Heart right ventricle (tissue), 16 donors: ENCODE measurements at places on chromosomes 6 and 20. TPM values are rescaled to one million over a fixed set of nuclear protein-coding genes. Genes with fewer than 3 reads are reported as not detected.

- no peak for DNase-seq
- peaks cover 9% of the 10 kb centered on the region for H3K4me1 ChIP-seq
- H3K4me3 ChIP-seq = no peak overlapping the region
- peaks cover 7% of the 10 kb centered on the region for H3K36me3 ChIP-seq
- no peak overlapping the region for H3K27ac ChIP-seq
- no peaks in the 10 kb centered on the region for H3K27me3 ChIP-seq
Observed at GRCh38 chr6:116266803-116267202, 12.9 kb downstream of the TSPYL1 start.

DNA sequence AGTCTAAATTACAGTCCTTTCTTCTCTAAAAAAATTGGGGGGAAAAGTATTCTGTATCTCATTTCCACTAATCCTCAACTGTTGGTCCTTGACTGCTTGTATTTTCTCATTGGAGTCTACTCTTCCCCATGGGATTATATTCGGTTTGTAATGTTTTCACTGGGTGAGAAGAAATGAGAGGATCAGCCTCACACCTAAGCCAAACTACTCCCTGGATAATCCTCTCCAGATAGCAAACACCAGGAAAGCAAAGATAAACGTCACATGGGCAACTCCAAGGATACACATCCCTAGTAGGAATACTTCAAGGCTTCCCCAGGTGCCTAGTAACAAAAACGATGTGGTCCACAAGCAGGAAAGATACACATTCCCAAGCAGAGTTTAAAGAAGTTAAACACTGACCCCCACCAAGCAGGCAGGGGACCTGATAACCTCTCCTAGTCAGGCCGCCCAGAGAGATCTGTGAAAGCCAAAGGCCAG, 53.9 kb upstream of the SOX4 start:
- H3K36me3 ChIP-seq = no peaks in the 10 kb centered on the region
- no peaks in the 10 kb centered on the region for H3K4me1 ChIP-seq
- no peak overlapping the region for H3K4me3 ChIP-seq
- no peak for DNase-seq
- H3K27me3 ChIP-seq = no peaks in the 10 kb centered on the region

DNA sequence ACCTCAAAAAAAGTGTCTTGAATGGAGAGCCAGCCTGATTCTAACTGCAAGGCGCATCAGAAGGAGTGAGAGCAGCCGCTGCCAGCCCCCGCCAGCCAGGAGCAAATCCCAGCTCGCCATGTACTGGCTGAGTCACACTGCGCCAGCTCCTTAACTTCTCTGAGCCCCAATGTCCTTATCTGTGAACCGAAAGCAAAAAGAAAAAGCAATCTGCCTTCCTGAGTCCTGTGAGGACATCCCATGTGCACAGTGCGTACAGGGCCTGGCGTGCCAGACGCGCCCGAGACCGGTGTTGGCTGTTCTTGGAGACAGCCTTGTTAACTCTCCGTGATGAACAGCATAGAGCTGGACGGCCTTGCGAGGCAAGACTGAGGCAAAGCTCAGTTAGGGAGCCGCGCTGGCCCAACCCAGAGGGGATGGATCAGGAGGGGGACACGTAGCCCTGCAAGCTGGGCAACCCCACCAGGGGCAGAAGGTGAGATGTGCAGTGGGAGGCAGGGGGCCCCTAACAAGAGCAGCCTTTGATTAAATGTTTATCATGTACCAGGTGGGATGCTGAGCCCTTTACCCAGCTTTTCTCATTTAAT, 122.7 kb downstream of the AGPAT4 start:
- H3K36me3 ChIP-seq = peaks cover 53% of the 10 kb centered on the region
- no peaks in the 10 kb centered on the region for H3K4me1 ChIP-seq
- H3K27me3 ChIP-seq = no peaks in the 10 kb centered on the region

DNA sequence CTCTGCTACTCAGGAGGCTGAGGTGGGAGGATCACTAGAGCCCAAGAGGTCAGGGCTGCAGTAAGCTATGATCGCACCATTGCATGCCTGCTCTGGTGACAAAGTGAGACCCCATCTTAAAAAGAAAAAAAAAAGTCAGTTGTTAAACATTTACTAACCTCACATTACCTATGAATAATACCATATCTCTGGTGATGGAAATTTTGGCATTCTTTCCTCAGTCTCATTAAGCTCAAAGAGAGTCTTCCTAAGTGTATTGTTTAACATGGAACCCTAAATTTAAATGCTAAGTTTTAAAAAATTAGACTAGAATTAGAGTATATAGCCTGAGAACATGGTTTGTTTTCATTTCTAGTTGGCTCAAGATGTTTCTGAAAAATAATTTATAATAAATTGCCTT, 11.3 kb upstream of the BFSP1 start:
- H3K36me3 ChIP-seq = no peaks in the 10 kb centered on the region
- peaks cover 4% of the 10 kb centered on the region for H3K4me1 ChIP-seq
- no peak overlapping the region for H3K27ac ChIP-seq

DNA sequence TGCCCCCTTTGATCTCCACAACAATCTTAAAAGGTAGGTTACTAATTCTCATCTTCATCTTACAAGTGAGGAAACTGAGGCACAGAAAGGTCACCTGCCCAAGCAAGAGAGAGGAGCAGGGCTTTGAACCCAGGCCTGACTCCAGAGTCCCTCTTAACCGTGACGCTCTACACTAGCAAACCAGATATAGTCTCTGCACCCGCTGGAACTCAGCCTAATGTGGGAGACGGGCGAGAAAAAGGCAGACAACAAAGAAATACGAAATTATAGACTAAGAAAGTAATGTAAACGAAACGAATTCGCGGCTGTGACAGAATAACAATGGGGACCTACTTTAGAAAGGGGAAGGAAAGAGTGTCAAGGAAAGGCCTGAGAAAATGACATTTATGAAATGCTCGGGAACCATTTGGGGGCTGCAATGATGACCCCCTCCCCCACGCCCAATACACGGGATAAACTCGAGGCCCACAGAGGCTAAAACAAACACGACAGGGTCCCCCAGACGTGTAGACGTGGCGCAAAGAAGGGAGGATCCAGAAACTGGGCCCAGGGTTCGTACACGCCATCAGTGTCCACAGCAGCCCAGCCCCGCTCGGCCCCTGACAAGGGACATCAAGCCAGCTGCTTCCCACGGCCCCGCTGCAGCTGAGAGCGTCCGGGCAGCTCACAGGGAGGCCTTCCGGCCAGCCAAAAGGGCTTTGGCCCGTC, 637 bp downstream of the TRPC4AP start:
- H3K27ac ChIP-seq = peak overlapping the region; percentile 96
- no peaks in the 10 kb centered on the region for H3K36me3 ChIP-seq
- H3K4me3 ChIP-seq = peak overlapping the region; percentile 96
- H3K4me1 ChIP-seq = peaks cover 45% of the 10 kb centered on the region
- no peak for DNase-seq

DNA sequence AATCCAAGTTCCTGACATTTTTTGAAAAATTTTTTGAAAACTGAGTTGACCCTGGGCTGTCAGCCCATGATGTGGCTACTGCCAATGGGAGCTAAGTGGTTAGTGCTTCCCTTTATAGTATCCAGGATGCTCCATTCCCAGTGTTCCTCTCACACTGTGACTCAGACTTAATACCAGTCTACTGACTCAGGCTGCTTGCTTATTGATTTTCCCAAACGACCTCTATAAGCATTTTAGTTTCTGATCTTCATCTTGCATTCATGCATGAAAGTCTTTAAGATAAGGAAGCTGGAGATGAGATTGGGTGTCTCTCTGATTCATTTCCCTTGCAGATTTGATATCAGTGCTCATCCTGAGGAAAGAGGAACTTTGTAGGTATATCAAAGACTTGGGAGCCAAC, 560.0 kb downstream of the TBC1D32 start:
- H3K36me3 ChIP-seq = no peaks in the 10 kb centered on the region
- DNase-seq = no peak
- no peak overlapping the region for H3K27ac ChIP-seq
- H3K4me1 ChIP-seq = no peaks in the 10 kb centered on the region
- H3K4me3 ChIP-seq = no peak overlapping the region

- H3K27me3 ChIP-seq = no peaks in the 10 kb centered on the region
- no peaks in the 10 kb centered on the region for H3K4me1 ChIP-seq
- no peak for DNase-seq
Observed at GRCh38 chr6:148082696-148083095, 259.9 kb upstream of the SASH1 start.

DNA sequence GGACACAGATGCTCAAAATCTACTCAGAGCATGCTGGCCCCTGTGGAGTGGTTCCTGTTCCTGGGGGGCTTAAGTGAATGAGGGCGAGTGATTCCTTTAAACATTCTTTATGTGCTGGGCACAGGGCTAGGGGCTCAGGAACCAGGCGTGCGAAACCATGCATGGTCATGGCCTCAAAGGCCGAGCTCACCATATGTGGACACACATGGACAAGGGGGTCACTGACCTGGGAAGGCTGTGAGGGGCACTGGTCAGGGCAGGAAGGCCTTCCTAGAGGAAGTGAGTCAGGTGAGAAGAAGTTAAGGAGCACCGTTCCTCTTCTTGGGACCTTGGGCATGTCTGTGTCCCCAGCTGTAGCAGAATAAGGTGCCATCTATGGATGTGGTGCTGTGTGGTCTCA, 74.6 kb upstream of the BHLHE23 start:
- H3K36me3 ChIP-seq = no peaks in the 10 kb centered on the region
- H3K27me3 ChIP-seq = peaks cover 42% of the 10 kb centered on the region
- H3K27ac ChIP-seq = no peak overlapping the region
- no peaks in the 10 kb centered on the region for H3K4me1 ChIP-seq

- peaks cover 12% of the 10 kb centered on the region for H3K36me3 ChIP-seq
- no peak overlapping the region for H3K4me3 ChIP-seq
- no peak for DNase-seq
- no peak overlapping the region for H3K27ac ChIP-seq
- H3K4me1 ChIP-seq = peaks cover 3% of the 10 kb centered on the region
Observed at GRCh38 chr20:63962426-63963347, 6.5 kb upstream of the UCKL1 start.

DNA sequence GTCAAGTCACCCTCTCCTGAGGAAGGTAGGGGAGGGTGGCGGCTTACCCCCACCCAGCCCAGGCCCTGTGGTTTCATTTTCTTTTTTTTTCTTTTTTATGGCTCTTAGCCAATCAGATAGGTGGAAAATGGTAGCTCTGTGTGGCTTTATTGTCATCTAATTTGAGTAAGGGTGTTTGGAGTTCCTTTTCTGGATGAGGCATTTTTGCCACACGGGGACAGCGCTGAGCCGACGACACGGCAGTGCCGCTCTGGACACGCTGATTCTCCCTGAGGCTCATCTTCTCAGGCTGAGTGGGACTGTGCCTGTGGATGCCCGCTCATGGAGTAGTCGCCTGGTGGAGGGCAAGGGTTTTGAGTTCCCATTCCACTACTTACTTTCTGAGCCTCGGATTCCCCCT, 37.6 kb upstream of the ANGPT4 start:
- H3K4me3 ChIP-seq = no peak overlapping the region
- no peaks in the 10 kb centered on the region for H3K36me3 ChIP-seq
- H3K4me1 ChIP-seq = no peaks in the 10 kb centered on the region
- H3K27ac ChIP-seq = no peak overlapping the region
- DNase-seq = no peak

- H3K4me1 ChIP-seq = no peaks in the 10 kb centered on the region
- no peaks in the 10 kb centered on the region for H3K27me3 ChIP-seq
- H3K4me3 ChIP-seq = no peak overlapping the region
- no peak for DNase-seq
- no peaks in the 10 kb centered on the region for H3K36me3 ChIP-seq
Observed at GRCh38 chr6:105034470-105034869, 77.6 kb downstream of the LIN28B start.

GRCh38 chr6:148455674-148456558, 113.3 kb downstream of the SASH1 start:
- H3K36me3 ChIP-seq = no peaks in the 10 kb centered on the region
- DNase-seq = no peak
- no peak overlapping the region for H3K27ac ChIP-seq
- no peaks in the 10 kb centered on the region for H3K27me3 ChIP-seq
- peaks cover 8% of the 10 kb centered on the region for H3K4me1 ChIP-seq

GRCh38 chr20:39155971-39156370, 193.8 kb downstream of the DHX35 start:
- no peaks in the 10 kb centered on the region for H3K27me3 ChIP-seq
- H3K27ac ChIP-seq = no peak overlapping the region
- H3K4me3 ChIP-seq = no peak overlapping the region
- no peaks in the 10 kb centered on the region for H3K4me1 ChIP-seq
- no peaks in the 10 kb centered on the region for H3K36me3 ChIP-seq

DNA sequence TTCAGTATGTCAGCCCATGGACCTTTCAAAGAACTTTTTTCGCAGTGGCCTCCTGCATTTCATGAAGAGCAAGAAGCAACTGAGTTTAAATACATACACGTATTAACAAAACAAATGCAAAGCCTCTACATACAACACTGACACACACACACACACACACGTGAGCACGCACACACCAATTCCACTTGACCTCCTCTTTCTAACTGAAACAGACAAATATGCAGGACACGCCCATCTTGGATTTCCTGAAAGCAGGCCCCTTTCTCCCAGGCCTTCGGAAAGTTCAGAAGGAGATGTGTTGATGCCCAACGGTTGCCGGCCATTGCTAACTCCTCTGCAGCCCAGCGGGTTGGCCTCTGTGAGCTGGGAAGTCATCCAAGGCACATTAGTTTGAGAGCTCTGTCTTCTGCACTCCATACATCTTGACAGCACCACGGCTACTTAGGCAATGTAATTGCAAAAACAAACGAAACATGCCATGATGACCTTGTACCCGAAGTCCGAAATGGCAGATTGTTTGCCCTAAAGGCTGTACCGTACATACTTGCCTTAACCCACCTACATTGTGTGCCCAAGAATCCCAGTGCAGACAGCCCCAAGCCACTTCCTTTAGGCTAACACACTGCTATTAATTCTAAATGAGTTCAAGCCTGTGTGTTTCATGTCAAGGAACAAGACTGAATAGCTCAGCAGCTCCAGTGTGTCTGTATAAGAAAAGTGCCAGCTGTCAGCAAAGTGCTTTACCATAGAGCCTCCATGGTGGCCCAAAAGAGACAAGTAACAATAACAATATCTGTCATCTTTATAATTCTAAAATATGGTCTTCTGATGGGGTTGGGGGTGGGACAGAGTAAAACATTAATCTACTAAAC, 138.8 kb upstream of the RNF217 start:
- H3K4me1 ChIP-seq = no peaks in the 10 kb centered on the region
- H3K27ac ChIP-seq = no peak overlapping the region
- no peak for DNase-seq
- H3K4me3 ChIP-seq = no peak overlapping the region
- no peaks in the 10 kb centered on the region for H3K27me3 ChIP-seq

DNA sequence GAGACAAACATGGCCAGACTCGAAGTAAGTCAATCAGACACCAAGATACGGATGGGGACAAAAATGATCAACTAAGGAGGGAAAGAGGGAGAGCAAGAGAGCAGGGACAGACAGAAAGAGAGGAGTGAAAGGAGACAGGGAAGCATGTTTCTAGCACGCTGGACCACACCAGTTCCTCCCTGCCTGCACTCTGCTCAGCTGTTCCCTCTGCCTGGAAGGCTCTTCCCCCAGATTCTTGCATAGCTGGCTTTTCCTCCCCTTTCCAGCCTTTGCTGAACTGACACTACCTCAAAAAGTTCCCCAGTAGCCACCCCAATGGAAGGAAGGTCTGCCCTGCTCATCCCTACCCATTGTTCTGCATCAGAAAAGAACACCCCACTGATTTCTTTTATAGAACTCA, 185.9 kb downstream of the MAFB start:
- no peak for DNase-seq
- H3K27ac ChIP-seq = no peak overlapping the region
- H3K4me3 ChIP-seq = no peak overlapping the region
- H3K36me3 ChIP-seq = no peaks in the 10 kb centered on the region

The BMP5 gene
- 2.0 TPM for total RNA-seq

The CAGE1 gene
- not detected for total RNA-seq

The BPIFB4 gene
- total RNA-seq = not detected

The HMGCLL1 gene
- total RNA-seq = 0.40 TPM

The AAR2 gene
- 14.1 TPM for total RNA-seq
